ENCODE measurements at places on chromosomes 3 and 15.

GRCh38 chr3:32373844-32374243 lies 17.8 kb upstream of the CMTM7 start:
- DNase-seq: no peak

DNA sequence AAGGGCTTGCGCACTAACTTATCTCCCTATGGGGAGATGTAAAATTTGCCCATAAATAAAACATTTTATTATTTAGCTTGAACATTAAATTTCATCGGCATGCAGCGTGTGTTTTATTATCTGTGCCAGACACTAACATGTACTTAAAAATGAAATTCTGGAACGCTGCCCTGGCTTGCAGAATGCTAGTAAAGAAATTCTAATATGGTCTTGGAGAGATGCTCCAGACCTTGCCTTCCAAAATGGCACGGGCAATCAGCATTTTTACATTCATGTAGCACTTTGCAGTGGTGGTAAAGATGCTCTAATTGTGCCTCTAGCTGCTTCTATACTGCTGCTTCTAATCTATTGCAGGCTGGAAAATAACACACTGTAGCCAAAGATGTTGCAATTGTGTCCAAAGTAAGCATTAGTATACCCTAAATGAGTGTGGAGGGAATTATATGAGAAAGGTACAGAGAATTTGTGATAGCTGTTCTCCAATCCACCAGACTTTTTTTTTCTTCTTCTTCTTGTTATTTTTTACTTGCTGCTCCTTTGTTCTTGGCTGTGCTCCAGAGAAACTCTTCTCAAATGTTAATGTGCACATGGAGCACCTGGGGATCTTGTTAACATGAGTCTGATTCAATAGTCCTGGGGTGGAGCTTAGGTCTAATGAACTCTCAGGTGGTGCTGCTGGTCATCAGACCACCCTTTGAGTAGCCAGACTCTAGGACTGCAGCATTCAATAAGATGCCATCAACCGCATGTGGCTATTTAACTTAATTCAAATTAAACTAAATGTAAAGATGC lies 47.3 kb downstream of the CRABP1 start:
- no peak for DNase-seq

DNA sequence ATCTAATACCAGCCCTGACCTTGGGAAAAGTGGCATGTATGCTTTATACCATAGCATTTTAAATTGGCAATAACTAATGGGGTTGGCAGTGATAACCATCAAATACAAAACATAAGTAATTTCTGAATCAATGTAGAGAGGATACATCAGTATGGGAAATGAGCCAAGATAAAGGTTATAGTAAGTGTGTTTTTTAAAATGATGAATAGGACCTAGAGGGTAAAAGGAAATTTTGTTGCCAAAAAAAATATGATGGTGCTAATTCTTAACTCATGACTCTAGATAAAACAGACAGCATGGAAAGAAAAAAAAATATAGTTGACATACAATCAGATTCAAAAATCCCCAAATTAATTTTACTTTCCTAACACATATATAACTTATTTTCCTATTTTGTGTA lies 75.4 kb upstream of the ROBO1 start:
- DNase-seq: no peak

GRCh38 chr3:127711896-127712295 lies 39.1 kb downstream of the ABTB1 start:
- DNase-seq: no peak

DNA sequence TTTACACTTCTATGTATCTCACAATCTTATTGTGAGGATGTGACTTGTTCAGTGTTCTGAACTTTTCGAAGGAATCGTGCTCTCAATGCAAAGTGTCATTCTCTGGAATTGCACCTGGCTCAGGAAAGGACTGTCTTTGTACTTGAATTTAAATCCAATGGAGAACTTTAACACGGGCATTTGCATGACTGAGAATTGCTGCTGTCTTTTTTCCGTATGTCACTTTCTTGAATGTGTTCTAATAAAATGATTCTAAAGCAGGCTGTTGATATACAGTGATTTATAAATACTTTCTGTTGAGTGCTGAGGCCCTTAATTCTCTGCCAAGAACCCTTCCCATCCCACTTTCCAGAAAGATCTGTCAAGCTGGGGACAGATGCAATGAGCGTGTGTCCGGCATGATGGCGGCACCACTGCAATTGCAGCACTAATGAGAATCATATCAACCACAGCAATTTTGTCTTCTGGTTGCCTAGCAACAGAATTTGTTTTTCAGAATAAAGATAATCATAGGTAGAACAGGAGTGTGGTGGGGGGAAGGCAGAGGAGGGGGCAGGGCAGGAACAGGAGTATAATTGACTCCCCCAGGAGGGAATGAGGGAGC lies 210.6 kb upstream of the UMPS start:
- DNase-seq: no peak

GRCh38 chr3:57896691-57897090 lies 111.5 kb upstream of the FLNB start:
- DNase-seq: no peak

DNA sequence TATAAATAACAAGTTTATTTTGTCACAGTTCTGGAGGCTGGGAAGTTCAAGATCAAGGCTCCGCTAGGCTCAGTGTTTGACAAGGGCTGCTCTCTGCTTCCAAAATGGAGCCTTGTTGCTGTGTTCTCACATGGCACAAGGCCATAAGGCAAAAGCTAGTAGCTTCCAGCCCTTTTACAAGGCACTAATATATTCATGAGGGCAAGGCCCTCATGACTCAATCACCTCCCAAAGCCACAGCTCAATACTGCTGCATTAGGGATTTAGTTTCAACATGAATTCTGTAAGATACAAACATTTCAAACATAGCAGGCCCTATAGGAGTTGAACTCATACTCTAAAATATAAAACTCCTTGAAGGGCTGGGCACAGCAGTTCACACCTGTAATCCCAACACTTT lies 30.2 kb downstream of the ZBTB11 start:
- DNase-seq: no peak

DNA sequence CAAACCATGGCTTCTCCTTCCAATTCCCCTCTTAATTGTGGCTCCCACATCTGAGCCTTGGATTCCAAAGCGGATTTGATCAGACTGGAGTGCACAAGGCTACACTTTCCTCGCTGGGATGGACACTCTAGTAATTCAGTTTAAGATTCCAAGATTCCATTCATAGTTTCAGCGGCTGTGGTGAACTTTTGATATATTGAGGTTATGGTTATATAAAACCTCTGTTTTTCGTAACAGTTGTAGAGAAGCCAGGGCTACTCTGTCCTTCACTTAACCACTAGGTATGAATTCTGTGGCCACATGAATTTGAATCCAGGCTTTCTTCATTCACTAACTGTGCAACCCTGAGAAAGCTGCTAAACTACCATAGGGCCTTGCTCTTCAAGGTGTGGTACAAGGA lies 67.9 kb upstream of the KY start:
- no peak for DNase-seq

DNA sequence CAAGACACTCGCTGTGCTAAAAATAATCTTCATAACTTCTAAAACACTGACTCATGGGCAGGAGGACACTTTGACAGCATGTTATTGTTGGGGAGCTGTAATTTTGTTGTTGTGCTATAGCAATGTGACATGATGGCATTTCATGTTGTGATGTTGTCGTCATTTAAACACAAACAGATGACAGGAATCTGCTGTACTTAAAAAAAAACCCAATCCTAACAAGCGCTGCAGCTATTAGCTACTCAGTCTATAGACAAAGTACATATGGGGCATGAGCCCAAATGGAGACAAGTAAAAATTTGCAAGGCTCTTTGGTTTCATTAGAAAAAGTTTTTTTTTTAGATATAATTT lies 828 bp upstream of the ATOSA start:
- no peak for DNase-seq

DNA sequence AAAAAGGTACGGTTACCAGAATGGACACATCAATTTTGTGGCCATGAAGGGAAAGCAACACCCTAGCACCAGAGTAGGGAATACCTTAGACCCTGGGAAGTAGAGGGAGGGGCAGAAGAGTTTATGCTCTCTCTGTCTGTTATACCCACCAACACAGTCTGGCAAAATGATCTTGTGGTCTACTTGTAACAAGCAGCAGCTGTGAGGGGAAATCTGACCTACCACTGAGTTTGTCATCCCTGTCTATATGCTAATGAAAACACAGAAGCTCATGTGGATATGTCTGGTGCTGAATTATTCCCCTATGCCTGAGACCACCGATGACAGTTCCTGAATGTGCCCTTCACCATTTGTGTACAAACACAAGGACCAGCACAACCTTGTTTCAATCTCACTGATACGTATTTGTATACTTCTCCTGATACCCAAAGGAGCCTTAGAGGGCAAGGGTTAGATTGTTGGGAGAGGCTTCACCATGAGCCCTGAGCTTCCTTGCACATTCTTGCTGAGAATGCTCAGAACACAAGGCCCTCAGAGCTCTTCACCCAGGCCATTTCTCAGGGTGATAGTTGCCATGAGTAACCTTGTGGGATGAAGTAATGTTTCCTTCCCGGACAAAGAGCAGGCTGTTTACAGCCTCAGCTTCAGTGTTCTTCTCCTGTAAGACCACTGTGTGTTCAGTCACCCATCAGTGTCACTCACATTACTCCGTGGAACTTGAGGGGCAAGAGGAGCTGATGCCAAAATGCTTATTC lies 24.7 kb upstream of the ZNF639 start:
- no peak for DNase-seq

- DNase-seq: no peak
Observed at GRCh38 chr3:41900265-41900664, 61.6 kb downstream of the ULK4 start.

DNA sequence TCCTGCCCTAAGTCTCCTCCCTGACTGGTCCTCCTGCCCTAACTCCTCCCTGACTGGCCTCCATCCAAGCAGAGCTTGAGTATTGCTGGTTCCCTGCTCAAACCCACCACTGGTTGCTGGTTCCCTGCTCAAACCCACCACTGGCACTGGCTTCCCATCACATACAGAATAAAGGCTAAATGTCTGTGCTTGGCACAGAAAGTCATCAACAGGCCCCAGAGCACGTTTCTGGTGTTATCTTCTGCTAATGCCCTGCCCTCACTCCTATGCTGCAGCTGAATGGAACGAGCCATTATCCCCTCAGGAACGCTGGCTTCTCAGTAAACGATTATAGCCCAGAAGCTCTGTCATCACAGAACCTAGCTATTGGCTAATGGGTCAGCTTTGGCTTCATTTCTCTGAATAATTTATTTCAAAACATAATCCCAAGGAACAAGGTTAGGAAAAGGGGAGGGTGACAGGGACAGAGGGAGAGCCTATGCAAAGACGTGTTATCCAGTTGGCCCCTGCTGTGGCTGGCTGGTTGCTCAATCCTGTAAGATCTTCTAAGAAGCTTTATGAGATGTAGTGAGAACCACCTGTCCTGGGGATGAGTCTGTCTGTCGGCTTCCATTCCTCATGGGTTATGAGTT lies 6.3 kb upstream of the MUC20 start:
- DNase-seq: no peak

GRCh38 chr3:192917028-192917403 lies 640 bp downstream of the MB21D2 start:
- DNase-seq: peak; percentile 78

- no peak for DNase-seq
Observed at GRCh38 chr15:51833772-51834171, 4.3 kb downstream of the TMOD3 start.

DNA sequence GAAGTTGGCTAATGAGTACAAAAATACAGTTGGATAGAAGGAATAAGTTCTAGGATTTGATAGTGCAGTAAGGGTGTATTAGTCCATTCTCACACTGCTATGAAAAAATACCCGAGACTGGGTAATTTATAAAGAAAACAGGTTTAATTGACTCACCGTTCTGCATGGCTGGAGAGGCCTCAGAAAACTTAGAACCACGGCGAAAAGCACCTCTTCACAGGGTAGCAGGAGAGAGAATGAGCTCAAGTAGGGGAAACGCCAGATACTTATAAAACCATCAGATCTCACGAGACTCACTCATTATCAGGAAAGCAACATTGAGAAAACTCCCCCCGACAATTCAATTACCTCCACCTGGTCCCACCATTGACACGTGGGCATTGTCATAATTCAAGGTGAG lies 483.3 kb downstream of the TUSC7 start:
- no peak for DNase-seq

GRCh38 chr3:196503196-196504076 lies at the start of gene RNF168:
RNF168 (minus strand) TSS chr3:196503768; CDS start chr3:196503173, 595 bp downstream.
- peak; percentile 97 for DNase-seq

DNA sequence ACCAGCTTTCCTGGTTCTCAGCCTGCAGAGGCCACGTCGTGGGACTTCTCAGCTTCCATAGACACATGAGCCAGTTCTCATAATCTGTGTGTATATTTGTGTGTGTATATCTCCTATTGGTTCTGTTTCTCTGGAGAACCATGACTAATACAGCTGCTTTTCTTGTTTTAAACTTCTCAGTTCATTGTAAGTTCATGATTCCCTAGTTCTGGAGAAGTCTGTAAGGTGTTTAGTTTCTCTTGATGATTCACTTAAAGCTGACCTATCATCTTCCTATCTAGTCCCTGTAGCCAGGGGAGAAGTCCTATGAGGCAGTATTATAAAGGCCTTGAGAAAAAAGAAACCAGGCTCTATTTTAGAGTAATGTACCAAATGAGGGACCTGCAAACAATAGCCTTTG lies 147.7 kb downstream of the RYR3 start:
- DNase-seq: no peak

DNA sequence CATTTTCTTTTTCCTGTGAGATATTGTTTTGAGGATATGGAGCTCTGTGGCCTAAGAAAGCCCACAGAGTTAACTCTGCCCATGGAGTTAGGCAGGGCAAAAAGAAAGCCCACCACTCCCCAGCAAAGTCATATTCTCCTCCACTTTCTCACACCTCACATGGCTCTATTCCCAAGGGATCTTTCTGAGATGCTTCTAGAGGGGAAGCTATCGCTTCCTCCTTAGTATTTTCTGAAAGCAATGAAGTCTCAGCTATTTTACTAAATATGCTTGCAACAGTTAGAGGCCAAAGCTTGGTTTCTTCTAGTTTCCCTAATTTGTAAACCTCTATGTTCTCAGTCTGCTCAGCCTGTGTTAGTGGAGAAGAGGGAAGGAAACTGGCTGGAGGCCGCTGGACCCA lies 80.3 kb upstream of the EOMES start:
- DNase-seq: no peak

DNA sequence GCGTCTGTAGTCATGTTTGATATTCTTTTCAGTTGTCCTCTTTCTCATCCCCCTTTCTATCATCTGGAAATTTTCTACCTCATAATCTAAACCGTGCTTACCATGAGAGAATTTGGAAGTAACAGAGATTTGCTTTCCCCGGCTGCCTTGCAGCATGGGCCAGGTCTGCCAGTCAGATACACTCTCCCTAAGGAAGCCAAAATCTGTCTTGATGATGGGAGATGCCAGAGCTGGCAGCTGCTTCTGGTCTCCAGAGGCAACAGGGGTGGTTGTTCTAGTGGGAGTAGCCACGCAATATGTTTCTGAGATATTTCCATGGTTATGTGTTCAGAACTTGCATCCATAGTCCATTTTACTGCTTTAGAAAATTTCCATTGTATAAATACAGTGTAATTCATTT lies 218.9 kb upstream of the RORA start:
- no peak for DNase-seq

DNA sequence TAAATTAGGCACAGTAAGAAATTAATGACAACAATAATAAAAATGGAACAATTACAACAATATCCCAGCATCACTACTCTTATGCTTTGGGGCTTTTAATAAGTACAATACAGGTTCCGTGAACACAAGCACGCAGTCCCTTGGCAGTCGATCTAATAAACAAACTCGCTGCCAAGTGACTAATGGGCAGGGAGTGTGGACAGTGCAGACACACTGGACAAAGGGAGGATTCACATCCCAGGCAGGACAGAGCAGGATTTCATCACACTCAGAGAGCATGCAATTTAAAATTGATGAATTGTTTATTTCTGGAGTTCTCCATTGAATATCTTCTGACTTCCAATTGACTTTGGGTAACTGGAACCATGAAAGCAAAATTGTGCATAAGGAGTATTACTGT lies 524.1 kb upstream of the CFAP20DC start:
- DNase-seq: peak; percentile 25

All from heart left ventricle (tissue), 16 donors.